Umbilical cord (tissue), 2 donors: ENCODE measurements at places on chromosomes 5 and 9.

- peak; percentile 85 for DNase-seq
These were observed 613 bp downstream of the ZBTB5 start for GRCh38 chr9:37464426-37465248.

- no peak for DNase-seq
These were observed 92.3 kb upstream of the PUM3 start for GRCh38 chr9:2936221-2936620.

DNA sequence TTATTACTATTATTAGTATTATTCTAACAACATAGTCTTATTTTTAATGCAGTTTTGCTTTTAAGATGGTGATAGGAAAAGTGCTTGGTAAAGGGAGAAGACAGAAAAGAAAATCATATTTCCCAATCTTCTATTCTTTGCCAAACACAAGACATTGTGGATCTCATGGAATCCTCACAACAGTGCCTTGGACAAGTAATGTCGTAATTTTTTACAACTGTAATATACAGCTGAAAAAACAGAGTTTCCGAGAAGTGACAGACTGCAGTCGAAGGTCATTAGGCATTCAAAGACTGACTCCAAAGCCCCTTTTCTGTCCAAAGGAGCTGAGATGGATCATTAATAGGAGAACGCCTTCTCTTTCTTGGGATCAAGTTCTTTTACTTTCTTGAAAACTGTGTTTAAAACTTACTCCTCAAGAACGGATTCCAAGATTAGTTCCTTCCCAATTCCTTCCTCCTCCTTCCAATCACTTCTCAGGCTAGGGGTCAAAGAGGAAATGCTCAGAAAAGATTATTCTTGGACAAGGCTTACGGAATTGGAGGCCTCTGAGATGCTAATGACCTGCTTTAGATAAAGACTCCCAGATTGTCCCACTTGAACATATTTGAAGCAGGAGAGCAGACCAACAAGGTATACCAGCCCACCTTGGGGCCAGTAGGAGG, 24.3 kb upstream of the TRIM32 start:
- no peak for DNase-seq

DNA sequence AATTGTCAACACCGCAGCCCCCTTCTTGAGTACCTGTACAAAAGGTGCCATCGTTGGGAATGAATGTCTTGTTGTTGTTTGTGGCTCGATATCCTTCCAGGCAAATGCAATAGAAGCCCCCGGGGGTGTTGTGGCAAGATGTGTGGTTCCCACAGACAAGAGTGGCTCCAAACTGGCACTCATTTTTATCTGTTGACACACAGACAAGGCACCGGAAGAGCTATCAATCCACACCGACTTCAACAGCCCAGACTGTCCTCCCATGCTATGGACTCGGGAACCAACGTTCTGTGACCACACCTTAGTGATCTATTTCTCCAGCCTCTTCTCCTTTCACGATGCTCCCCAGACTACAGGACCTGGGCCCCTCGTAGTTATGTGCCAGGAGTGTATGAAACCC, 25.9 kb downstream of the SUSD1 start:
- DNase-seq: no peak

GRCh38 chr5:141001446-141001843, 35.2 kb downstream of the PCDHAC2 start:
- no peak for DNase-seq

DNA sequence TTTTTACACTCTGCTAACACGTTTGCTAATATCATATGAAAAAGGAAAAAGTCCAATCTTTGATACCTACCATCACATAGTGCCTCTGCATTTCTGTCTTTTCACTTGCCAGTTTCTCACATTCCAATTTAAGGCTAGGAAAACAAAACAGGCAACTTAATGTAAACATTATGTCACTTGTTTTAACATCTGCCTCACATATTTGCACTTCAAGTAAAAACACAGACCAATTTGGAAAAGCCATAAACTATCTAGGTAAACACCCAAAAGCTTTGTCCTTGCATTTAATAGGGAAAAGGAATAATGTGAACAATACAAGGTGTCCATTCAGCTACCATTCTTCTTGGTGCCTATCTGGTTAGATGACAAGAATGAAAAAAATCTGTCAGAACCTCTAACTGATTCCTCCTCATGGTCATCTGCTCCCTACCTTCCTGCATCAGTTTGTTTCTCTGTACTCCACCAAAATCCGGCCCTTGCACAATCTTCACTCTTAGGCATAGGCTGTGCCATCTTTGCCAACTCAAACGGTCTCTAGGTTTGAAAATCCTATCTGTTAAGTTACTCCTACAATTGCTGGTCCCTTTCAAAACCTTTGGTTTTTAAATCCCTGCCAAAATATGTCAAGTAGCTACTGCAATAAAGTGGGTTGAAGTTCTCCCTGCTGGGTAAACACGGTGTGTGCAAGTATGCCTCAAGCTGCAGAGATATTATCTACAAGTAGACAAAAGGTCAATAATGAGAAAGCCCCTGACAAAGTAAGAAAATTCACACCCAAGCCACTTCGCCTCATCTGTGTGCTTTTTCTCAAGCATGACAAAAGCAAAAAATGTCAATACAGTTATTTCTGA, 3.4 kb downstream of the TLE1 start:
- no peak for DNase-seq

- DNase-seq: no peak
These were observed 61.3 kb downstream of the KCNIP1 start for GRCh38 chr5:170565072-170565471.

DNA sequence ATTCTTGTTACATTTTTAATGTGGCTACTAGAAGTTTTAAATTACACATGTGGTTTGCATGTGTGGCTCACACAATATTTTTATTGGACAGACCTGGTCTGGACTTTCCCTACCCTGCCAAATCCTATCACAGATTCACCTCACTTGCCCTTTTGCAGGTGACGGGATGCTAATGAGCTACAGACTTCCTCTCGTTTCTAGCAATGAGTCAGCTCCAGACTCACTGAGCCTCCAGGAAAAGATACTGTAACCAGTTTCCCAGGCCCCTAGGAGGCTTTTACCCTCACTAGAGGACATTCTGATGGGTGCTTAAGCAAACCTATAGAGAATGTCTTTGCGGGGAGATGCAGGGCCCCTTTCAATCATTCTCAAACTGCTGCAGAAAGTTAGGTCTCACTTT, 135.4 kb downstream of the WDR41 start:
- DNase-seq: no peak

DNA sequence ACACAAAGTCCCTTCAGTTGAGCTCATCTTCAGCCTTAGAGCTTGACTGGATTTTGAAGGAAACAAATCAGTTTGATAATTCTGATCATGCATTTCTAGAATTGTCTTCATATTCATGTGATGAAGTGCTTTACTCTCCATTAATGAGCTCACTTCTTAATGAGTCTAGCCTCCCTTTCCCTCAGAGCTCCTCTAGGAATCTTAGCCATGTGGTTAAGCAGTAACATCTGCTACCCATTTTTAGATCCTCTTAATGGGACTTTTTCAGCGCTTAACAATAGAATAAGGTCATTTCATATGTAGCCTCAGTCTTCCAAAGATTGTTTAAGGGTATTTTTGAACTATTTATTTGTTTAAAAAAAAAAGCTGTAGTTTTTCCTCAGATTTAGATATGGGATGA, 36.9 kb upstream of the LURAP1L start:
- DNase-seq: no peak
